ENCODE measurements at places on chromosomes 6 and 20.

GRCh38 chr6:132261354-132261753 is 139.9 kb downstream of the MOXD1 start:
- no peak for DNase-seq

DNA sequence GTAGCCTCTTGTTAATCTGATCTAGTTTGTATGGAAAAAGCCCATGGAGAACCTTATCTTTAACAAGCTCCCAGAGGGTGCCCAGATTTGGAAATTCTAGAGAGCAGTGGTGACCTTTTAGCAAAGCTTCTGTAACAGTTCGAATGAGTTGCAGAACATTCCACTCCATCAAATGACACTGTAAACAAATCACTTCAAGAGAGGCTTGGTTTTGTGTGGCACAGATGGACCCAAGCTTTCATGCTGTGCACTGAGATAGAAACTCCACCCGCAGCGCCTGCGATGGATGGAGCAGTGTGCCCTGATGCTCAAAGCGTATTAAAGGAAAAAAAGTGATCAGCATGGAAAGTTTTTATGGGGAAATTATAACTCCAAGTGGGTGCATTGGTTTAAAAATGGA is 55.1 kb upstream of the ISM1 start:
- DNase-seq: no peak

- no peak for DNase-seq
These were observed 769.9 kb downstream of the QKI start for GRCh38 chr6:164184410-164184809.

GRCh38 chr6:36312854-36313648 is 23.6 kb downstream of the BNIP5 start:
- DNase-seq: peak; percentile 41

- no peak for DNase-seq
These were observed 20.7 kb downstream of the SYNJ2 start for GRCh38 chr6:158002249-158002950.

DNA sequence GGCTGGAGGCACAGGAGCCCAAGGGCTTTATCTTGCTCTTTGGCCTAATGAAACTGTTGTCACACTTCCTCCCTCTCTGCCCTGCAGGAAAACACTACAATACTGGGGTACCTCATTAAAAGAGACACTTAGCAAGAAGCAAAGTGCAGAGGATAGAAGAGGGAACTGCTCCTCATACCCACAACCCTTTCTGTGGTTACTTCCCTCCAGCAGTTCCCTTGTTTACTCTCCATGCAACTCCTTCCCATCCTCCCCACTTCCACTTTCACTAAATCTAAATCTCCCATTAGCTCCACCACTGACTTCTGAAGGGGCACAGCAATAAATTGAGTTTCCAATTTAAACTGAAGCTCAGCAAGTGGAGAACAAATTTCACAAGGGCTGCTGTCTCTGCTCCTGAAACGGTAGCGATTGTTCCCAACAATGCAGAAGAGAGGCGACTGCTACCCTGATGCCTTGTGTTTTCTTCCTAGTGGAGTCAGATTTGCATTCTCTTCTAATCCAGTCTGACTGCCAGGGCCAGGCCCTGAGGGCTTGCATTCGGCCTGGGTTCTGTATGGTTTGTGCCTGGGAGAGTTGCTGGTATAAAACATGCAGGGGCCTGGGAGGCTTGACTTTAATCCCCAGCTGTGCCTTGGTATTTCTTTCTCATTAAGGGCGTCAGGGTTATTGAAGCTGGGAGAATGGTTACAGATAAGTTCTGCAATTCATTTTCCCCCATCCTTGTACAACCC is 454.7 kb downstream of the TFAP2B start:
- peak; percentile 37 for DNase-seq

DNA sequence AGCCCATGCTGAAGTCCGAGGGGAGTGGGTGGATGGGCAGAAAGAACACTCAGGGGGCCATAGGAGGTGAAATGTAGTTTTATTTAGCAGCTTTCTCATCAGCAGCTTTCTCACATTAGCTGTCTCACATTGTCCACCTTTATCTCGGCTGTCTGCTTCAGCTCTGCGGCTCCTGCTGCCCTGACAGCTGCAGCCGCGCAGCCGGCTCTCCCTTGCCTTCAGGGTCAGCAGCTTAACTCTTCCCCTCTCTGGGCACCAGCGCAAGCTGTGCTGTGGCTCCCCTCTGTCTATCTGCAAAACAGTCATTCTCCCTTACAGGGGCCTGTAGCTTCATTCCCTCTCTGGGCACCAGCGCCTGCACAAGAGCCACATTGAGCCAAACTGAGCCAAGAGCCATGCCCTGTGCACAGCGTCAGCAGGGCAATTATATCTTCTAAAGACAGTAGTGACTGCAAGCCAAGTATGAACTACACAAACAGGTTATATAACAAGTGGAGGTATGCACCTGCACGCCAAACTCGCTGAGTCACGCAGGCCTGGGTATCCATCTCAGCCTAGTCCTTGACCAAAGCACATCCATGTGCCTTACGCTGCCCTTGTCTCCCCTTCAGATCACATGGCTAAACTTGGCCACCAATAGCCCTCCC is 198.8 kb downstream of the EYA2 start:
- DNase-seq: no peak

DNA sequence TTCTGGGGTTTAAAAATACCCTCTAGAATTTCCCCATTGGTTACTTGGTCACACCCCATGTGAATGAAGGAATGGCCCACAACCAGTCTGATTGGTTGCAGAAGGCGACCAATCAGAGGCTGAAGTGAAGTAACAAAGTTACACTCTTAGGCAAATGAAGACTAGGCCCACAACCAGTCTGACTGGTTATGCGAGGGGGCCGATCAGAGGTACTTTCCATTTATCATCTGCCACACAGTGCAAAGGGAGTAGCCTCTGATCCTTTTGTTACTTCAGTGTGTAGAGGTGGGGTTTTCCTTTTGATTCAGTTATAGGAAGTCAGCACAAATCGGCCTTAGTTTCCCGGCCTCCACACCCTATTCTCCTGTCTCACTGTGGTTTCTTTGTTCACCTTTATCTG is 61.2 kb upstream of the SGK1 start:
- DNase-seq: no peak

DNA sequence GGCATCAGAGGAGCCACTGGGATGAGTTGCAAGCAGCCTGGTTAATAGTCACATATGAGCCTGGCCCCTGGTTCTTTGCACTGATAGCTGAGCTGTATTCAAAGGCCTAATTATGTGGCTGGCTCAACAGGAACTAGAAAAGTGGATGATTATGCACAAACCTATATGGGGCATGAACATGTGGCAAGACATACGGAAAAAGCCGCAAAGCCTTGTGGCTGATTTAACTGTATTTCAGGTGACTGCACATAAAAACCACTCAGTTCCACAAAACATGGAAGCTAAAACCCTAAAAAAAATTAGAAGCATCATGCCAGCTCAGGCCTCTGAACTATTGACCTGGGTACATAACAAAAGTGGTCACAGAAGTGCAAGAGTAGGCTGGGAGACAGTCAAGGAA is 13.0 kb upstream of the MUC22 start:
- DNase-seq: no peak

GRCh38 chr6:8828376-8828775 is 393.0 kb upstream of the SLC35B3 start:
- no peak for DNase-seq

DNA sequence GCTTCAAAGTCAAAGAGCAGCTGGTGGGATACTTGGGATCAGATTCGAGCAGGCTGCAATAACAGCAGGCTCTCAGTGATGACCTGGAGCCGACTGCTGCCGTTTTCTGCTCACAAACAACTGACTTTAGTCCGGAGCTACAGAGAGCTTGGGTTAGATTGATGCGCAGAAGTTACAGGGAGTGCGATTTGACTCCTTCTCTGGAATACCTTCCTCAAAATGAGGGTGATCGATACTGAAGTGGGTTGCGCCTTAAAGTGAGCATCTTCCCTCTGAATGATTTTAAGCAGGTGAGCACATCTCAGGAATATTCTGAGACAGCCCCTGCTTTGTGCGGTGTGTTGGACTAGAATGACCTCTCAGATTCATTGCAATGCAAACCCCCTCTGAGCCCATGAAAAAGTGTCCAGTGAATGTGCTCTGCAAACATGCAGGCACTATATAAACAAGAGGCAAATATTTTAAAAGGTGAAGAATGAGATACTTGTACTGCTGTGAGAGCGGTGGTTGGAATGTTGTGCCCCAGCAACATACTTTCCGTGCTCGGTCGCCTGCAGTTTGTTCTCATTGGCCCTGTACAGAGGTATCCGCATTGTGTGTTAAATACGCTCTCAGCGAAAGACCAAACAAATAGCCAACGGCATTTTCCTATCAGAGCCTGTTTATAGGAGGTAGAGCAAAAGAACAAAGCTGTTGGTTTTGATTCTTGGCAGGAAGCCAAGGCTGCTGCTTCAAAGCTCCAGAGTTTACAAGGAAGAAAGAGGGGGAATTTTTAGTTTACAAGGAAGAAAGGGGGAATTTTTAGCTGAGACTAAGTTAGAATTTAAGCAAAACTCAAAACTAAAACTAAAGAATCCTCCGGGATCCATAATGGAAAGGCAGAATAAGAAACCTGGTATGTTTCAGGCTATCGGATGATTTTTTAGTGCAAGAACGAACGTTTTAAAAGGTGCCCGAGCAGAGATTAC is 67.7 kb downstream of the PHACTR2 start:
- DNase-seq: no peak

- no peak for DNase-seq
These were observed 88.1 kb downstream of the SYNJ2 start for GRCh38 chr6:158069800-158070195.

DNA sequence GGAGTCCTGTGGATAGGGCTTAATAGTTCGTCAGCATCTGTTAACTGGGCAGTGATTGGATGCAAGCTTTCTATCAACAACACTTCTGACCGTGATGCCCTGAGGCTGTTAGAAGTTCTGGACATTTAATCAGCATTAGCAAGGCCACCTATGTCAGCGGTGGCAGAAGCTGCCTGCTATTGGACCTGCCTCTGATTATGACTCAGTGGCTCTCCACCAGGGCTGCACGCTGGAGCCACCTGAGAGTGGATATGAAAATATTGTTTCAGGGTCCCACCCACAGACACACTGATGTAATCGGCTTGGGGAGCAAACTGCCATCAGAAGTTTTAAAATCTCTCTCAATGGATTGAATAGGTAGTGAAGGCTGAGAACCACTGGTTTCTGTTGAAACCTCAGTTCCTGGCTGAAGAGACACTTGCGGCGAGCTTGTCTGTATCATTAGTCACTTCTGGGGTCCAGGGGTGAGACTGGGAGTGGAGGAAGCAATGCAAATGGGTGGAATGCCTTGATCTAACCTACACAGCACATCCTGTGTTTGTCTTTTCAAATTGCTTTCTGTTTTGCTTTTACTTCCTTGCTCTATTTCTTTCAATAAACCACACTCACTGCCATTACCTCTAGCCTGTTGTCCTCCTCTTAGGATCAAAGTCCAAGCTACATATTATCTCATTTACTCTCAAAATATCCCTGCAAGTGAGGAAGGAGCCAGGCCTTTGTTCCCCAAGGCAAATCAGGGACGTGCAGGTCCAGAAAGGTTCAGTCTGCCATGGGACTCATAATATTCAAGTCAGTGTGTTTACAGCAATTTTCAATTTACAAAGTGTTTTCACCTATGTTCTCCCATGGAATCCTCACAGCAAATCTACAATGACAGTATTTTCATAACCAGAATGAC is 4.2 kb downstream of the CLIC5 start:
- peak; percentile 72 for DNase-seq

DNA sequence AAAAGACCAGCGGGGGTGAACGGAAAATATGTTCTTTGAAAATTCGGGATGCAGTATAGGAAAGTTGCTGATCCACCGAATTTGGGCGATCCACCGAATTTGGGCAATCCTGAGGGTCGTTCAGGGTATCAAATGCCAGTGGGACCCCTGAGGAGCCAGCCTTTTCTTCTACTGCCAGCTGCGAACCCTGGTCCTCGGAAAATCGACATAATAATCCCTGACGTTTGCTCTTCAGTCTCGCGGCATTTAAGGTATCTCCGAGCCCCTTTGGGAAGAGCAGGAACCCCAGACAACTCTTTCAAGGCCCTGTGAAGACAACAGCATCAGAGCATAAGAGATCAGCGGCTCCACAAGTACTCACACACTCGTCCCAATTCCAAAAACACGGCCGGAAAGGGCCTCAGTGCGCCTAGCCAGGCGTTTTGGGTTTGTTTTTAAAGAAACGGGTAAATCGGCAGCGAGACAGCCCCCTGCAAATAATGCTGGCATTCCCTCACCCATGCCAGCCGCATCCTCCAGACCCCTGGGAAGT is 1.0 kb downstream of the SIM1 start:
- no peak for DNase-seq

DNA sequence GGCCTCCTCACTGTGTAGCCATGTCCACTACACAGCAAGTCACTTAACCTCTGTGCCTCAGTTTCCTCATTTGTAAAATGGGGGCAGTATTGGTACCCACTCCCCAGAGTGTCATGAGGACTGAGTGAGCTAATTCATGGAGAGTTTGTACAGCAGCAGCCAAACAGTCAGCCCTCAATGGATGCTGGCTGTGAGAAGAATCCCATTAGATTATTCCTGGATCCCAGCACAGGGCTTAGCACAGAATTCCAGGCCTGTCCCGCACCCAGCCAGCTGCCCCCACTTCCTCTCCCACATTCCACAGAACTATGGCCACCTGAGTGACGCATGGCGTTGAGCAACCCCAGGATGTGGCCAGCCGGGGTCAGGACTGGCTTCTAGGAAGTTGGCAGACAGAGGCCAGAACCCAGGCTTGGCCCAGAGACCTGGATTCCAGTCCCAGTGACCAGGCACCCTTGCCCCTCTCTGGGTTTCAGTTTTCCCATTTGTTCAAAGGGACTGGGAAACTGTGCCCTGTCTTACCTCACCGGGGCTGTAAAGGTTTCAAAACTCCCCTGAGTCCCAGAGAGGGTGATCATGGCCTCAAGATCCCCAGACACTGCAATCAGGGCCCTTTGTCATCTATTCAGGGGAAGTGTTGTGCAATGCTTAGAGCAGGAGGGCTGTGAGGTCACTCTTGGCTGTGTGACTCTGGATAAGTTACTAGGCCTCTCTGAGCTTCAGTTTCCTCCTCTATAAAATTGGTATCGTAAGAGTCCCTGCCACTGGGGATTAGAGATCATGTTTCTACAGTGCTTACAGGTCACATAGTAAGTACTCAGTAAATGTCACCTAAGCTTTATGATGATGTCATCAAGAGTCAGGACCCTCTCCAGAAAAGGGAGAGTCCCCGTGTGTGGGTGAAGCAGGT is 3.0 kb upstream of the TGM2 start:
- DNase-seq: peak; percentile 34

GRCh38 chr6:169963581-169964297 is 212.3 kb downstream of the ERMARD start:
- no peak for DNase-seq

- no peak for DNase-seq
These were observed 64.8 kb upstream of the UNC93A start for GRCh38 chr6:167226383-167226685.

DNA sequence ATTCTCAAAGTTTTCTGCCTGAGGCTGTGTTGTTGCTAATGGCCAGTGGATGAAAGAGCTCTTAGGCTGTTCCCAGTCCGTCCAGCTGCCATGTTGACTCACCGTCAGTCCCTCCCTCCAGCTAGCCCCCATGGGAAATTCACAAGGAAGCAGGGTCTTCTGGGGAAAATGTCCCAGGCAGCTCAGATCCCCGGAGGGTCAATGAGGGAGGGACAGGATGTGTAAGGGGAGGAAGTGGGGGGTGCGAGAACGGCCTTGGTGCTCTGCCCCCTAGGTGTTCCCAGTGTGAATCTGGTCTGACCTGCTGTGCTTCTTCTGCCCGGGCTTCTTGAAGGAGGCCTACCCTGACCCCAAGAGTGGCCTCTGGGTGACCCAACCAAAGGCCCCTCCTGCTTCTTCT is 65.9 kb downstream of the CEBPB start:
- DNase-seq: no peak

GRCh38 chr6:4901386-4902061 is 102.3 kb downstream of the RPP40 start:
- DNase-seq: no peak

GRCh38 chr6:139587469-139587868 is 213.0 kb upstream of the CITED2 start:
- no peak for DNase-seq

Measured in OCI-M1 (cell line).